ENCODE measurements at places on chromosomes 3 and 15. TPM values are rescaled to one million over a fixed set of nuclear protein-coding genes. Genes with fewer than 3 reads are reported as not detected.

CORO2B gene
- total RNA-seq: 0.07 TPM

SHC4 gene
- total RNA-seq: 1.2 TPM

DNA sequence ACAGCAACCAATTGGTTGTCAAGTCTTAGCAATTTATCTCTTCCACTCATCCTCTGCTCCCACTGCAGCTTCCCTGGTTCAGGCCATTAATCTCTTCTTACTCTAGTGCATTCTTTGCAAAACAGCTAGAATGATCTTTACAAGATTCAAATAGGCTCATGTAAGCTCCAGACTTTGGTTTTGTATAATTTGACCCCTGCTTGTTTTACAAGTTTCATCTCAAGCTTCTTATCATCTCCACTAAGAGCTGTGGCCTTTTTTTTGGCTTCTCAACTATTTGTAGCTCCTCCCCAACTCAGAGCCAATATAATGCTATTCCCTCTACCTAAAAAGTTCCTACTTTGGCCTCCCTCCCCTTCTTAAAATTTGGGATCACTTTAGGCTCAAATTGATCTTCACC lies 121.8 kb downstream of the GOLIM4 start:
- DNase-seq: no peak

- no peak for DNase-seq
Observed at GRCh38 chr15:59176653-59177316, 29.9 kb upstream of the LDHAL6B start.

DNA sequence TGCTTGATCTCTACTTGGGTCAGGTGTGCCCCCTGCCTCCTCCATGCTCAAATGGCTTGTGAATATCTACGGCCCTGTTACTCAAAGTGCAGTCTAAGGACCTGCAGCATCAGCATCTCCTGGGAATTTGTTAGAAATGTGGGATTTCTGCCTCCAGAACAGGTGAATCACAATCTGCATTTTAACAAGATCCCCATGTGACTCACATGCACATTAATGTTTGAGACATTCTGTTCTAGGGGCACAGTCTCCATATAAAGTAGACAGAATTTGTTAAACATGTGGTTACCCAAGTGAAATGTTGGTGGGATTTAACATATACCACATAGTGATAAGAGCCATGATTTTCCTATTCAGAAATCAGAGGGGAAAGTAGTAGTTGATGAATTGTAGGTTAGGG lies 256.2 kb downstream of the NR1D2 start:
- no peak for DNase-seq

DNA sequence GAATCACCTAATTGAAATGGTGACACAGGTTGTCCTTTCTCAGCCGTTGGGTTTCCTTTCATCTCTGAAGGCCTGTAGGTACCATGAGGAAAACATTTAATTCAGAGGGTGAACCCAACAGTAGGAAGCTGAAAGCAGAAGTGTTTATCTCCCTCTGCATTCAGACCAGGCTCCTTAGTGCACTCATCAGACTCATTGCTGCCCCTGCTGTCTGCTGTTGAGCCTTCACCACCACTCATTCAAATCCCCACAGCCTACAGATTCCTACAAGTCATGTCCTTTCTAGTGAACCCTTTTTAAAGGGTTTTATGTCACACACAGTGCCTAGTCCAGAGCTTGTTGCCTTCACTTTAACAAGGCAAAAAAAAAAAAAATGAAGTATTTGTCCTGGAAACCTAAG lies 13.4 kb downstream of the WDR48 start:
- peak; percentile 14 for DNase-seq

DNA sequence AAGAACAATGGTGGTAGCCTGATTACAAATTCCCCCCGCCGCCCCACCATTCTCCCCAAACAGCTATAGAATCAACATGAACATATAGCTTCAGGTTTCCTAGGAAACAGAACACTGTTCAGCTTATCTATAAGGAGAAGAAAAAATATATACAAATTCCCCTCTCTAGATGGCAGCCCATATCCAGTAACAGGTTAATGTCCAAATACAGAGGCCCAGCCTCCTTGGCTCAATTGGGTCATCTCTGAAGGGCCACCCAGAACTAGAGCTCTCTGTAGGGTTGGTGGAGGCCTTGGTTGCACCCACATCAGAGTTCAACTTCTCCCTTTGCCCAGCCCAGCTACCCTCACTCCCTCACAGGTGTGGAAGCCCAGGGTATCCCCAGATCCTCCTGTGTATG lies 91.5 kb upstream of the ADAMTS17 start:
- DNase-seq: no peak
